ENCODE measurements at places on chromosomes 13 and 19.

GRCh38 chr19:57362419-57362818 is 932 bp upstream of the TRAPPC2B start:
- no peak for DNase-seq

GRCh38 chr13:50679321-50679720 is 164.2 kb downstream of the DLEU7 start:
- peak; percentile 87 for DNase-seq

DNA sequence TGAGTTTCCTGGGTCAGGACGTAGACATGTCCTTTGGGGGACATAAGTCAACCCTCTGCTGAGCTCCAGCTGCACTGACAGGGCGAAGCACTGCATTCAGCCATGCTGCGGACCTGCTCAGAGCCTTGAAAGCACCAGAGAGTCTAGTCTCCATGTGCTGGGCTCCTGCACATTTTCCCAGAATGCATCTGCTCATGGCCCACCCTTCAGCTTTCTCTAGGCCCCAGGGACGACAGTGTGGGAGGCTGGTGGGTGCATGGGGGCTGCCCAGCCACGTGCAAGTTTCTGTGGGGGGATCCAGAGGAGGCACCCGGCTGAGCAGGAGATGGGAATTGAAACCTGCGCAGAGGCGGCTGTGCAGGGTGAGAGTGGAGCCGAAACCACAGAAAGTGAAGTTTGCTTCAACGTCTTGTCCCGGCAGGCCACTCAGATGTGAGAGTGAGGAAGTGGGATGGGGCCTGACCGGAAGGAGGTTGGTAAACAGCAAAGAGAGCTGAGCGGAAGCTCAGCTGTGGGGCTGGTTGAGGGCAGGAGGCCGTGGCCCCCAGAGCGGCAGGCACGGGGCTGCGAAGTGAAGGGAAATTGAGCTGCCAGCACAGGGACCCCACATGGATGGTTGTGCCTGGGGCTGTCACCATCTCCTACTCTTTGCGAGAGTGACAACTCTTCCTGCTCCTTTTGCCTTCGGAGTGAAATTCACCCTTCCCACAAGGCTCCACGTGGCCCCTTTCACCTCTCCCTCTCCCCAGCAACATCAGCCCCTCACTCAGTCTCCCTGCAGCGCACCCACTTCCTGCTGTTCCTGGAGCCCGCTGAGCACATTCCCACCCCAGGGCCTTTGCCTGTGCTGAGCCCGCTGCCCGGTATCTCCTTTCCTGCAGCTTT is 11.8 kb downstream of the PGLS start:
- no peak for DNase-seq

DNA sequence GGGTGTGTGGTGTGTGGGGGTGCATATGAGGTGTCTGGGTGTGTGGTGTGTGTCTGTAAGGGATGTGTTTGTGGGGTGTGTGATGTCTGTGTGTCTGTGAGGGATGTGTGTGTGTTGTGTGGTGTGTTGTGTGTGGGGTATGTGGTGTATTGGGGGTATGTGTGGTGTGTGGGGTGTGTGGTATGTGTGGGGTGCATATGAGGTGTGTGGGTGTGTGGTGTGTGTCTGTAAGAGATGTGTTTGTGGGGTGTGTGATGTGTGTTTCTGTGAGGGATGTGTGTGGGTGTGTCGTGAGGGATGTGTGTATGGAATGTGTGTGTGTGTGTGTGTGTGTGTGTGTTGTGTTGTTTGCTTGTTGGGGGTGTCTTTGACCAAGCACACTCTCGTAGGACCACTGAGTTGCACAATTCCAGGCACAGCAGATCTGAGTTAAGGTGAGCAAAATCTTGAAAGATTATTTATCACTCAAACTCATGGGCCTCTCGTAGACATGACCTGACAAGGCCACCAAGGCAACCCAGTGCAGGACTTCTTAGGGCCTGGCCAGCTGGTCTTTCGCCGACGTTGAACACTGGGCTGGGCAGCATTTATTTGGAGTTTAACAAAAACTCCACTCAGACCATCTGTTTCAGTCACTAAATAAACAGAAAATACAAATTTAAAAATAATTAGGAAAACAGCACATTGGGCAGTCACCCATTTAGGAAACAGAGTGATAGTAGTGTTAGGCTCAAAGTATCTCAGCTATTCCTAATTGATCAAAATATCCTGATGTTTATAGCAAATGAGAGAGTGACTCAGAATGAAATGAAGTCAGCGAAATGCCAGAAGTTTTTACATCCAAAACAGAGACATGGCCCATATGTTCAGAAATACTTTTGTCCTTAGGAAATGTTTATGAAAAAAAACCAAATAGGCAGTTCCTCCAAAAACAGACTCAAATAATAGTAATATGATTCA is 301.1 kb downstream of the FGF9 start:
- DNase-seq = peak; percentile 83

- peak; percentile 12 for DNase-seq
Measured at GRCh38 chr13:32443111-32443510, 15.2 kb upstream of the N4BP2L1 start.

- DNase-seq = no peak
Measured at GRCh38 chr19:47096721-47097120, 16.9 kb downstream of the ZC3H4 start.

DNA sequence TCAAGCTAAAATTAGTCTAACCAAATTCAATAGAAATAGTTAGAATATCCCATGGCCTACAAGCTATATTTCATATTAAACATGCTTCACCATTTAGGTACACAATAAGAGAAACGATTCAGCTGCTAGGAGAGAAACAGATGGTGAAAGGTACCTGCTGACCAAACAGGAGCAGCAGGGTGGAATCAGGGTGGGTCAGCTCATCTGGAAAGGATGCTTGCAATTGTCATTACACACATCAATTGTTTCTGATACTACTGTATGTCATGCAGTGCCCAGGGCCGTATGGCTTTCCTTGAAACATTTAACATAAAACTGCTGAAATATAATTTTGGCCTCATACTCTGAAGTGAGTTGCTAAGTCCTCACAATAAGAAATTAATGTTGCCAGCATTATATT is 776.0 kb downstream of the DACH1 start:
- DNase-seq = no peak

- DNase-seq = peak; percentile 4
Measured at GRCh38 chr13:89923736-89924135, 1423.8 kb upstream of the MIR17HG start.

- peak; percentile 0 for DNase-seq
Measured at GRCh38 chr13:107649079-107649478, 566.3 kb downstream of the LIG4 start.

DNA sequence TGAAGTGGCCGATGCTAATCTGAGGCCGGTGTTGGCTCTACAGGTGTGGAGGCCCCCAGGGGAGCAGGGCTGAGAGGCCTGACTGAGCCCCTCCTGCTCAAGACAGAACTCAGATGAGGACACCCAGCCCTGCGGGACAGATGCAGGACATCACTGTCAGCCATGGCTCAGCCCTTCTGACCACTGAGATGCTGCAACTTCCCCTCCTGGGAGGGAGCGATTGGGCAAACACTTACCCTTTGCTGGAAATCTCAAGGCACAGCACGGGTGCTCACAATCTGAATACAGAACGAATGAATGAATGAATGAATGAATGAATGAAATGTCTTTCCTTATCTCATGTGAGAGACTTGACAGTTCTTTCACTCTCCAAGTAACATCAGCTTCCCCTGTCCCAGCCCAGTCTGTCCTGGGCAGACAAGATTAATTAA is 3.5 kb upstream of the SIGLEC7 start:
- DNase-seq = no peak

DNA sequence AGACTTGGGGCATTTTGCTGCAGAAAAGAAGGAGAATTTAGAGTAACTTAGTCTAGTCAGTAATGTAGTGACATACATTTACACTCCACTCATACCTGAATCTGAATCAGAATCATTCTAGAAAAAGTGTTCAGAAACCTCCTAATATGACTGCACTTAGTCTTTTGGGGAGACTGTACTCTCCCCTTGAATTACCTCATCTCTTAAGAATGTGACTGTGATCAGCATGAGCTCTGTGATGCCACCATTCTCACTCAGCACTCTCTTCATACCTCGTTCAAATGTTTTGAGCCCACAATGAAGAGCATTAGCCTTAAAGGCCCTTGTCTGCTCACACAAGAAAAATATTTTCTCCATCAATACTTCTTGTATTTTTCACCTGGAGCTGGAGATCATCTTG is 229.4 kb downstream of the FGF14 start:
- no peak for DNase-seq

DNA sequence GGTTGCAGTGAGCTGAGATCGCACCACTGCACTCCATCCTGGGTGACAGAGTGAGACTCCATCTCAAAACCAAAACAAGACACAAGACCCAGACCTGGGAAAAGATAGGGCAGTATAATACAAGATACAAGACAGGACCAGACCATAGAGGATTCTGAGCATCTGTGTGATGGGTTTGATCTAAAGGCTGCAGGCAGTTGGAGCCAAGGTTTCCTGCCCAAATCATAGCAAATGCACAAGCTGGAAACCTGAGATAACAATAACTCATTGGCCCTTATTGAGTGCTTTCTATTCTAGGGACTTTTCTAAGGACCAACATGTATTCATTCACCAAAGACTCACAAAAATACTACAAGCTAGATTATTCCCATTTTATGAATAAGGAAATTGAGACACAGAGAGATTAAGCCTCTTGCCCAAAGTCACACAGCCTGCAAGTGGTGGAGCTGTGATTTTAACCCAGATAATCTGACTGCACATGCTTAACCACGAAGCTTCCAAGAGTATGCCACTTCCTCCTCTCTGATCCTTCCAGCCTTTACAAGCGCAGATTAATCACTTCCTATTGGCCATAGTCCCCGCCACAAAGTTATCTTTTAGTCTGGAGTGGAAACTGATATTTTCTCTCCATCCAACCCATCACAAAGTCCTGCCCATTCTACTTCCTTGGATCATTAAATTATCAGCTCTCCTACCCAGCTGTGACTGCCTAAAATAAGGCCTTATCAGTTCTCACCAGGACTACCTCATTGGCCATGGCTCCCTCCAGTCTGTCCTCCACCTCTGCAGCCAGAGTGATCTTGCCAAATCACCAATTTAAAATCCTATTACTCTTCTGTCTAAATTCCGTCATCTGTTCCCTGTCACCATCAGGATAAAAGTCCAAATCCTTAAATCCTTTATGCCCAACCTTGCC is 147.2 kb downstream of the FLT1 start:
- DNase-seq = no peak

DNA sequence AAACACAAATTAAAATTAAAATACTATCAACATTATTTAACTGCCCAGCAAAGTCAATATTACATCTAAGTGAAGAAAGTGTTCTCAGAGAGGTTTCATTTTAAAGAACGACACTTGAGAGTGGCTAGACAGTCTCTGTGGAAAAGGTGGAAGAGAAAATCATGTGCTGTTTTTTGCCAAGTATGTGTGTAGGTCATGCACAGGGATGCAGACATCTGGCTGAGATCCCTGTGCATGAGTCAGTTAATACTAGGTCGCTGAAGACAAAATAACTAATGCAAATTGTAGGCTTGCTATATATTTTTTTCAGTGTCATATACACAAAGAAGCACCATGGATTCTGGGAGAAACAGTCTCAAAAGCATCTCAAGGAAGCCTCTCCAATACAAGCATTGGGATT is 44.3 kb upstream of the ENOX1 start:
- DNase-seq = peak; percentile 69

GRCh38 chr13:113759525-113760137 is 605 bp downstream of the TMEM255B start:
- DNase-seq = no peak

GRCh38 chr13:69458013-69458412 is 649.6 kb upstream of the ATXN8OS start:
- no peak for DNase-seq

GRCh38 chr13:60146471-60146870 is 17.3 kb downstream of the DIAPH3 start:
- DNase-seq = peak; percentile 66

DNA sequence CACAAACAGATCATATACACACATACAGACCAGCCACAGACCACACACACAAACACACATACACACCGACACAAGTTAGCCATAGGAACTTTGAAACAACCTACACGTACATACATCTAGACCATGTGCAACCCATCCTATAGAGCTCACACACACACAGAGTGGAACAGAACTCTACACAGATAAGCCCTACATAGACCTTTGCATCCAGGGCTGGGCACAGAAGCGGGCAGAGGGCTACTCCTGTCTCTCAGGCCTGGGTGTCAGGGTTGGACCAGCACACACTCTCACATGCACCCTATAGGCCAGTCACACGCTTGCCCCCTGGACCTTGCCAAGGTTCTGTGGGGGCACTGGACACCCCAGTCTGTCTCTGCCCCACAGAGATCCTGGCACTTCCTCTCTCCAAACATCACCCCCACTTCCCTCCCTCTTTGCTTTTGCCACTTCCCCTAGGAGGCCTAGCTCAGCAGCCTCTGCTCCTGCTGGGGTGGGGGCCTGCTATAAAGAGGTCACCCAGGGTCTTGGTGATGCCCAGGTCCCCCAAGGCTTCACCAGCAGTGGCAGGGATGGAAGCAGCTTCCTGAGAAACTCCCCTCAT is 5.8 kb upstream of the JUNB start:
- DNase-seq = no peak

- DNase-seq = no peak
Measured at GRCh38 chr13:27293076-27293691, 22.6 kb downstream of the RASL11A start.

DNA sequence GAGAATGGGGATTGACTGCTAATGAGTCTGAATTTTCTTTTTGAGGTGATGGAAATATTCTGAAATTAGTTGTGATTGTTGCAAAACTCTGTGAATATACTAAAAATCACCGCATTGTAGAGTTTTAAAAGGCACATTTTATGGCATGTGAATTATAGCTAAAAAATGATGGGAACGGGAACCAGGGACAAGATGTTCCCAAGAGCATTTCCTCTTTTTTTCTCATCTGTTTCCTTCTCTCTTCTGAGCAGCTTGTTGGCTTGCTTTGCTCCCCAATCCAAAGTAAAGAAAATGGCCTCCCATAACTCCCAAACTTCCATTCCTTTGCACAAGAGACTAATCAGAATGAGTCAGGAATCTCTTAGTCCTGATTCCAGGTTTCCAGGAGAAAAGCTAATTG is 459.2 kb downstream of the TSHZ3 start:
- DNase-seq = no peak

- peak; percentile 91 for DNase-seq
Measured at GRCh38 chr13:44237276-44237767, 136.3 kb upstream of the SERP2 start.

DNA sequence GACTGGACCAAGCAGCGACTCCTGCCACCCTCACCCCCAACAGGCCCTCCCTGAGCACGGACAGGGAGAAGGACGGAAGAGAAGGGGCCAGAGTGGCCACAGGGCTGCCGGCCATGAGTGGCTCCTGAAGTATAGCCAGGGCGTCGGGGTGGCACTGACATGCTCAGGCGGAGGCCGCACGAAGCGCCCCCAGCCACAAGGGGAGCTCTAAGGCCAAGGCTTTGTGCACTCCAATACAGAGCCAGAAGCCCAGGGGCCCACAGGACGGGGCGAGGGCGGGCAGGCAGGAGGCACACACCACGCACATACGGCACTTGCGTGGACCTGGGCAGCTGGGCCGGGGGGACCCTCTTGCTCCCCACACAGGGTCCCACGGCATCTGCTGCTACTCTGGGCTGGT is 52.0 kb downstream of the KLF2 start:
- DNase-seq = no peak

- DNase-seq = no peak
Measured at GRCh38 chr13:114002771-114003321, 29.0 kb upstream of the C13orf46 start.

- DNase-seq = no peak
Measured at GRCh38 chr19:21485926-21486325, 19.5 kb upstream of the ZNF429 start.
